ENCODE measurements at places on chromosomes 12 and 14. TPM values are rescaled to one million over a fixed set of nuclear protein-coding genes. Genes with fewer than 3 reads are reported as not detected.

CNIH1 gene
- 128 TPM for polyA plus RNA-seq

- DNase-seq, result no peak
Observed at GRCh38 chr12:9334041-9334692, 126.0 kb upstream of the PZP start.

DNA sequence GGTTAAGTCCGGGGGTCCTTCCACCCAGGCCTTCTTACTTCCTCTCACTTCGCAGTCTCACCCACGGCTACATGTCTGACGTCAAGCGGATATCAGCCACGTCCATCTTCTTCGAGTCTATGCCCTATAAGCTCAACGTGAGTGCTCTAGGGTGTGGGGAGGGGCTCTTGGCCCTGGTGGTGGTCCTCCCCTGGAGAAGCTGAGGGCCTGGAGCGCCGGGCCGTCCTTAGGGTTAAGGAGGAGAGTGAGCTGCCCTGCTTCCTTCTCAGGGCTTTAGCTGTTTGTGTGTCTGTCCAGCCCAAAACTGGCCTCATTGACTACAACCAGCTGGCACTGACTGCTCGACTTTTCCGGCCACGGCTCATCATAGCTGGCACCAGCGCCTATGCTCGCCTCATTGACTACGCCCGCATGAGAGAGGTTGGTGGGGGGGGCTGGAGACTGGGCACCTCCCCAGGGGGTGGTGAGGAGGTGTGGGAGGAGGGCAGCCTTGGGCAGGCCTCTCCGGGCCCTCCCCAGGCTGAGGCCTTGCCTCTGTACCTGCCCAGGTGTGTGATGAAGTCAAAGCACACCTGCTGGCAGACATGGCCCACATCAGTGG is 2.7 kb downstream of the SHMT2 start:
- no peak for DNase-seq

GRCh38 chr12:18368594-18368993 is 107.3 kb downstream of the PIK3C2G start:
- DNase-seq, result no peak

DNA sequence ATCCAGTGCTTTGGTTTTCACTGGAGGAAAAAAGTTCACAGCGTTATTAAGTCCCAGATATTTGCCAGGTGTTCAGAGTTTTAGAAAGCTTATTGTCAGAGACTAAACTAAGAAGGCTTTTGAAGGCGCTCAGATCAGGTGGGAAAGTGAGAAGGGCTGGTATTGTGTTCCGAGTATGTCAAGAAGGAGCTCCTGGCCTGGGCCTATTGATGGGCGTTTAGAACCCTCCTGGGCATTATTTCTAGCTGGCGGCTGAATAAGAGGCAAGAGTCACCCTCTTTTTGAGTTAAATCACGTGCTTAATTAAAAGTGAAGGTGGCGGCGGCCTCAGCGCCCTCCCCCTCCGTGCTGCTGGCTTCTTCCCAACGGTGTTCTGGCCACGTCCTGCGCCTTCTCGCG is 20.9 kb upstream of the GNS start:
- no peak for DNase-seq

GRCh38 chr14:94989946-94990345 is 167.4 kb downstream of the DICER1 start:
- no peak for DNase-seq

- DNase-seq, result no peak
Observed at GRCh38 chr12:52715416-52715815, 12.1 kb upstream of the KRT77 start.

- DNase-seq, result no peak
Observed at GRCh38 chr12:94705676-94706075, 55.3 kb upstream of the TMCC3 start.

DNA sequence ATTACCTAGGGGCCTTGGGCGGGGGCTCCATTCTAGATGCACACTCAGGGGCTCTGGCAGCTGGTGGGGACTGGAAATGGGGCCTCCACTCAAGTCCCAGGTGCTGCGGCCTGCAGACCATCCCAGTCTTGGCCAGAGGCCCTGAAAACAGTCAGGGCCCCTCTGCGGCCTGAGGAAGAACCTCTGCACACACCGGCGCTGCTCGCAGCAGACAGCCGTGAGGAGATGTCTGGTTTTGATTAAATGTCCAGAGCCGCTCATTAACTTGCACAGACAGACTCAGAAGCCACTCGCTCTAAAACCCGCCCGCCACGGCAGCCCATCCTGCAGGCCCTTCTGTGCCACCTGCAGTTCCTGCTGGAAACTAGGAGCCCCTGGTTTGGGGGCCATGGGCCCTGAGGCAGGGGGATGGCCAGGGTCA is 36.4 kb upstream of the NCOR2 start:
- DNase-seq, result no peak
